Brain (organoid and tissue), 16 donors: ENCODE measurements at places on chromosomes 4 and X.

GRCh38 chr4:78145622-78146021 is 88.5 kb downstream of the FRAS1 start:
- DNase-seq, result no peak

GRCh38 chrX:17046478-17047097 is 100.1 kb downstream of the REPS2 start:
- DNase-seq, result peak; percentile 65

DNA sequence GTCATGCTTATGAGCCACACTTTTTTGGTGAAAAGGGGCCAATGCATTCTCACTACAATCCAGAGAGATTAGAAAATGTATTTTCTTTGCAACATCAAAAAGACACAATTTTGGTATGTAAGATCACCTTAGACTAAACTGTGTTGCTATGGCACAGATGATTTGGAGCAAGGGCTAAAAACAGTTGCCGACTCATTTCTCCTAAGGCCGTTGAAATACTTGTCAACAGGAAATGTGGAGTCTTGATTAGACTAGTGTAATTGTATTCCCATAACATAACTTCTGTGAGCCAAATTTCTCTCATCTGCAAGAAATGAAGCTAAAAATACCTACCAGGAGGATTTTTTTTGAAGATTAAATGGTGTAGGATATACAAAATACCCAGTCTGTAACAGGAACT is 2547.7 kb downstream of the ARAP2 start:
- DNase-seq, result no peak

- DNase-seq, result peak; percentile 43
Measured at GRCh38 chr4:184215709-184216328, 1.9 kb downstream of the ENPP6 start.

DNA sequence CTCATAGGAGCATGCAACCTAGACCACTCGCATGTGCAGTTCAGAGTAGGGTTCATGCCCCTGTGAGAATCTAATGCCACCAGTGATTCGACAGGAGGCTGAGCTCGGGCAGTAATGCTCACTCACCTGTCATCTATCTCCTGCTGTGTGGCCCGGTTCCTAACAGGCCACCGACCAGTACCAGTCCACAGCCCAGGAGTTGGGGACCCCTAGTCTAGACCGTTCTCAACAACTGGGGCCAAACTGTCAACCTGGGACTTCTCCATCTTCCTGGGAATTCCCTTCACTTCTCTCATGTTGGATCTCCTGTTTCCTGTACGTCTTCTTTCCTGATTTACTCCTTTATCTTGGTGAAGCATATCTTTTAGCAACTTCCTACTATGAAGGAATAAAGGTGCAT is 79.4 kb upstream of the HELT start:
- no peak for DNase-seq

DNA sequence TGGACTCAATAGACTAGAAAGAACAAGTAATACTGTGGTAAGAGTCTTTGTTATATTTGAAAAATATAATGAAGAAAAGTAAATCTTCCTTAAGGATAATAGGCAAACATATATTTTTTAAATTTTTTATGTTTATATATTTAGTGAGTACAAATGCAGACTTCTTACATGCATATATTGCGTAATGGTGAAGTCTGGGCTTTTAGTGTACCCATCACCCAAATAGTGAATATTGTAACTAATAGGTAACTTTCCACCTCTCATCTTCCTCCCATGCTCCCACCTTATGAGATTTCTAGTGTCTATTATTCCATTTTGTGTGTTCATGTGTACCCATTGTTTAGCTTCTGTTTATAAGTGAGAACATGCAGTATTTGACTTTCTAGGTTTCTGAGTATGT is 711.2 kb upstream of the NDST4 start:
- DNase-seq, result no peak

DNA sequence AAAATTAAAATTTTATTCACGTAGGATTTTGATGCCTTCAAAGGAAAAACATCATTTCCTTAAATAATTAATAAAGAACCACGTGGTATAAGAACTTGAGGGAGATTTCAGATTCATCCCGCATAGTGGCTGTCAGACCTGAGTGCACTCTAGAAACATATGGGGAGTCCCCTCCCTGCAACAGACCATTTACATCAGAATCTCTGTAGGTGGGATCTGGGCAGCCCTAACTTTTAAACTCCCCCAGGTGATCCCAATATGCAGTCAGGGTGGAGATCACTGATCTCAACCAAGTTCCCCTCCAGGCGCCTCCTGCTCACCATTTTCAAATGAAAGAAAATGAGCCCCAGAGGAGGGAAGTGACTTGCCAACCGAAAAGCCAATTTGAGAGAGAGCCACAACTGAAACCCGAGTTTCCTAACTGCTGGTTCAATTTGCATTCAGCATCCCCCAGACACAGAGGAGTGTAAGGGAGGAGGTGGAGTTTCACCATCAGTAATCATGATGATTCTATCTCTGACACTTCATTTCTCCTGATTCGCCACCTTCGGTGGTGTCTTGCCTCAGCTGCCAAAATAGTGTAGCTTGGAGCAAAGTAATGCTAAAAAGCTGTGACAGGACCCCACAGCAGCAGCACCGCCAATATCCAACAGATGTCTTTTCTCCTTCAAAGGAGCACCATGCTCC is 11.4 kb downstream of the RNF150 start:
- peak; percentile 13 for DNase-seq

- DNase-seq, result no peak
Measured at GRCh38 chr4:132542228-132542627, 606.9 kb upstream of the PCDH10 start.

- no peak for DNase-seq
Measured at GRCh38 chr4:165915215-165915614, 42.2 kb downstream of the TLL1 start.

- DNase-seq, result peak; percentile 69
Measured at GRCh38 chrX:136754651-136755050, 26.1 kb downstream of the ARHGEF6 start.

DNA sequence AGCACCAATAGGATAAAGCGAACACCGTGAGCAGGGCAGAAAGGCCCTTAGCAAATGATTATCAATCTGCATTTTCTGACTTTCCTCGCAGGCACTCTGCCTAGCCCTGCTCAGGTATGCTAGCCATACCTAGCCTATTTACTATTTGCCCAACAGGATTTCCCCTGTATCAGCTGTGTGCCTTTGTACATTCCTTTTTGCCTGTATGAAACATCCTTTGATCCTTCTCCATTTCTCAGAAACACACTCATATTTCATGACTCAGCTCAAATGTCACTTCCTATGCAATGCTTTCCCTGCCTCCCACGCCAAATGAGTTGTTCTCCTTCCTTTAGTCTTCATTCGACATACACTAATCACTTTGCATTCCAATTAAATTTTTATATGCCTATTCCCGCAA is 37.2 kb downstream of the PCDH7 start:
- DNase-seq, result no peak

GRCh38 chr4:185738038-185738552 is 73.9 kb downstream of the SORBS2 start:
- no peak for DNase-seq

- DNase-seq, result no peak
Measured at GRCh38 chr4:83272900-83273299, 11.7 kb downstream of the COQ2 start.

DNA sequence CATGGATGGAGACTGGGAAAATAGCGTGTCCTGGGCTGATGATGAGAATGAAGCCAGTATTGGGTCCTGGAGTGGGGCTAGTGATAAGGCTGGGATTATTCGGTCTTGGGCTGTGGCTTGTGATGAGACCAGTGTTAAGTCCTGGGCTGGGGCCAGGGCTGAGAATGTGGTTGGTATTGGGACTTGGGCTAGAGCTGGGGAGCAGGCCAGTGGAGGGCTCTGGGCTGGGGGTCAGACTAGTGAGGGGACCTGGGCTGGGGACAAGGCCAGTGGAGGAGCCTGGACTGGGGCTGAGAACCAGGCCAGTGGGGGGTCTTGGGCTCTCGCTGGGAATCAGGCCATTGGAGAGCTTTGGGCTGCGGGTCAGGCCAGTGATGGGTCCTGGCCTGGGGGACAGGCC is 6.7 kb downstream of the ARMCX4 start:
- DNase-seq, result no peak

DNA sequence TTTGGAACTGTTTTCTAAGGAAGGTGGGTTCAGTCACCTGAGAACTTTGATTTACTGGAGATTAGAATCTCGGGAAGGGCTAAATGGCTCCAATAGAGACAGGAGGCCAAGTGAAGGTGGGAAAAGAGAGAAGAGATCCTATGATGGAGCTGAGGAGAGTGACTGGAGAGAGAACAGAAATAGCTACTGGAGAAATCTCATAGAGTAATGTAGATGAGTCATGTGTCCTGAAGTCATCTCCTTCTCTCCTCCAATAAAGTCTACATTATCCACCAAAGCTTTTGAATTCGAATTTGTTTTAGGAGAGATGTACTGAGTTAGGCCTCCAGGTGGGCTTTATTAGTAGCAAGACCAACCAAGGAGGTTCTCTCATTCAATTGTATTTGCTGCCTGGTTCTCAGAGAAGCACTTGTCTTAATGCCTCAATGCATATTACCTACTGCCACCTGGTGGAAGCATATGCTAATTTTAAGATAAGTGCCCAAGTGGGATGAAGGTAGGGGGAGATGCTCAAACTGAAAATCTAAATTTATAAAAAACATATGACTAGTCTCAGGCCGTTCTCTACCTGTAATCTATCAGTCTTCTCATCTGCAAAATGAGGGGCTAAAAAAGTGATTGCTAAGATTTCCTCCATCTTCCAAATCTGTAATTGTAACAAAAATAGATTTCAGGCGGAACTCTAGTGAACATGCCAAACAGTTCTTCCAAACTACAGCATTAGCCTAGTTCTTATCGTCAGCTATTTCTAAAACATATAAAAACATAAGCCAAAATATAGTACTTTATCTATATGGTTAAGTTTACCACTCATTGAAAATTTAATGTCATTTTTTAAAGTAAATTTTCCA is 24.4 kb downstream of the TXK start:
- peak; percentile 27 for DNase-seq

DNA sequence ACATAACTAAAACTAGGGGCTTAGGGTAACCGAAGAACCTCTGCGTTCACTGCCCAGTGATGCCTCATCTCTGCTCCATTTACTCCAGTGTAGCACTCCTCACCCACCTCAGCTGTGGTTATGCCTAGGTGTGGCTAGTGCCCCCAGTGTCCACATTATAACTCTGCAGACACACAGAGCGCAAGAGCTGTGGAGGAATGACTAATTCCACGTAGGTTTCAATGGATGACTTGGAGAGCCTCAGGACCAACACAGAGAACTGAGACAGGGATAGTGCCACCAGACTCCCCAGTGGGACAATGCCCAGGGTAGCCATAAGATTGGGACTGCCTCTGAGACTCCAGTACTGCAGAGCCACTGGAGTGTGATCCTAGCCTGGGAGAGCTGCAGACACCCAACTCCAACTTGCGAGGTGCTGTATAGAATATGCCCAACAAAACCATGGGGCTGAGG is 542.4 kb upstream of the DIPK2B start:
- DNase-seq, result no peak

DNA sequence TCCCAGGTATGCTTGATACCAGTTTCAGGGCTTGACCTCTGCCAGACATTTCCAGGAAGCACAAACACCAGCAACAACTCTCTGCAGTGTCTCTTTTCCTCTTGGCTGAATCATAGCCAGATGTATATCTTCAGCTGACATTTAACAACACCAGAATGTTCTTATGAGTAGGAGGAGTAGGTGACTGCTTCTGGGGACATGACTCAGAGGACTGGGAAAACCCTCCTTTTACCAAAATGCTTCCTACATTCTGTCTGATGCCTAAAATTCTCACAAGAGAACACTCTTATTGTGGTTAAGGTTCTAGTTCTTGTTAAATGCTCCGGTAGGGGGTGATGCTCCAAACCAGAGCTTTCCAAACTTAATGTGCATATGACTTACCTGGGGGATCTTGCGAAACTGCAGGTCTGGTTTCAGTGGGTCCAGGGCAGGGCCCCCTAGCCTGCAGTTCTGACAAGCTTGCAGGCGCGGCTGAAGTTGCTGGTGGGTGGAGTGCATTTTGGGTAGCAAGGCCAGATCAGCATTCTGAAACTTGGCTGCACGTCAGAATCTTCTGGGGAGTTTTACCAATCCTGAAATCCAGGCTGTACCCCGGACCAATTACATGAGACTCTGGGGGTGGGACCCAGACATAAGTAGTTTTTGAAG is 329.3 kb upstream of the RPS6KA3 start:
- DNase-seq, result no peak

GRCh38 chr4:185255868-185256267 is 46.5 kb downstream of the SNX25 start:
- no peak for DNase-seq

DNA sequence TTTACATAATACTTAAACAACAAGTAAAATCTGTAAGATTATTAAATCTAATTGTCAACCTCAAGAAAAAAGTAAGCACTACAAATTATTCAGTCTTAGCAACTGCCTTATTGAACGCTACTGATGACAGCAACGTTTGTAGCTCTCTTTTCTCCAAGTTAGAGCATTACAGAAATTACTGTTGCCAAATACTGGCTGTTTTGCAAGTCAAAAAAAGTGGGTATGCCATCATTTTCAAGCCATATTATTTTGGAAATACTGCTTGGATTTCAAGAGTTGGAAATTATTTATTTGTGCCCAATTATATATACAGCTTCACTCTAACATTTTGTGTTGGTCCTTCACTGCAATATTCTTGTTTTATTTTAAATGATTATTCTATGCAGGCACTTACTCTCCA is 221.7 kb downstream of the CXXC4 start:
- no peak for DNase-seq

DNA sequence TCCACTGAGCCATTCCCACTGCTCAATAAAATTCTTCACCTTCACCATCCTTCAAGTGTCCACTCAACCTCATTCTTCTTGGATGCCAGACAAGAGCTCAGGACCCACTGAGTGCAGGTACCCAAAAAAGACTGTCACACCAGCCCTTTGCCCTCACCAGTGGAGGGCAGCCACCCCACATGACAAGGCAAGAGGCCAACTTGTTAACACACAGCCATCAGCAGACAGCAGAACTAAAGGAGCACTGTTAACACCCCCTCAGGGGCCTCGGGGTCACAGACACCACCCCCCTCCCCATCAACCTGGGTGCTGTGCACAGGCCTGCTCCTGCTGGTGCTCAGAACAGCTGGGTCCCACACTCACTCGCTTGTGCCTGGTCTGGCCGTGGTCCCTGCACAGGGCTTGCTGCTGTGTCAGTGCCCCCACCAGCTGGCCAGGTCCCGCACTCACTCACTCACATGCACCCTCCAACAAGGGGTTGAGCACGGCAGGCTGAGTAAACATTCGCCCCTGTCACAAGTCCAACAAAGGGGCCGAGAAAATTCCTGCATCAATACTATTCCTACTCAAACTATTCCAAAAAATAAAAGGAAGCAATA is 54.1 kb downstream of the ATRX start:
- DNase-seq, result no peak

- no peak for DNase-seq
Measured at GRCh38 chrX:8048466-8048865, 121.3 kb upstream of the PNPLA4 start.
